Brain (organoid and tissue), 16 donors: ENCODE measurements at places on chromosomes 5 and 9.

- no peak for DNase-seq
Observed at GRCh38 chr9:130741831-130742449, 48.4 kb downstream of the EXOSC2 start.

GRCh38 chr5:122195802-122196394 lies 66.6 kb downstream of the ZNF474 start:
- peak; percentile 77 for DNase-seq

GRCh38 chr5:112604732-112605630 lies 132.7 kb upstream of the APC start:
- peak; percentile 32 for DNase-seq

DNA sequence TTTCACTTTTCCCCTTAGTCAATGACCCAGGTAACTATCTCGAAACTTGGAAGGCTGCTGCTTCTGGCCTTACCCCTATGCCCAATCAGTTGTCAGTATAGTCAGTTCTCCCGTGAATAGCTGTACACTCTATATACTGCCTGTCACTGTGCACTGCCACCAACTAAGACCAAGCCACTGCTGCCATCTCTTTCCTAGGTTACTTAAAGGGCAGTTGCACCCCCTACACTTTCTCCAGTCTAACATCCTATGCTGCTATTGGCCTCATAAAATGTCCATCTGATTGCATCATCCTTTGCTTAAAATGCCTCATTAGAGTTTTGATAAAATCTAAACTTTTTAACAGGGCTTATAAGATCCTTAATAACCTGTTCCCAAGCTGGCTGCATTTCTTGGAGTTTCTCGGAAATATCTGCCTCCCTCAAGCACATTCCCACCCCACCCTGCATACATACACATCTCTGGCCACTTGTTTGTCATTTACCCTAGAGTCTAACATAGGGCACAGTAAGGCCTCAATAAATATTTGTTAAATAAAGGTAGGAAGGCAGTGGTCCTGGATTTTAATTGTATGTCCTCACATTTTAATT lies 32.8 kb upstream of the TNFAIP8 start:
- DNase-seq: no peak

GRCh38 chr9:98917746-98918487 lies 25.8 kb upstream of the COL15A1 start:
- DNase-seq: no peak
